ENCODE measurements at places on chromosomes 12 and 14. TPM values are rescaled to one million over a fixed set of nuclear protein-coding genes. Genes with fewer than 3 reads are reported as not detected.

The TBX3 gene
- total RNA-seq = not detected

The TEX52 gene
- 0.35 TPM for total RNA-seq

The CLEC1B gene
- not detected for total RNA-seq

The NRXN3 gene
- not detected for total RNA-seq

The C12orf50 gene
- total RNA-seq = not detected
